RPMI7951 (cell line): ENCODE measurements at places on chromosomes 4 and X. TPM values are rescaled to one million over a fixed set of nuclear protein-coding genes. Genes with fewer than 3 reads are reported as not detected.

DNA sequence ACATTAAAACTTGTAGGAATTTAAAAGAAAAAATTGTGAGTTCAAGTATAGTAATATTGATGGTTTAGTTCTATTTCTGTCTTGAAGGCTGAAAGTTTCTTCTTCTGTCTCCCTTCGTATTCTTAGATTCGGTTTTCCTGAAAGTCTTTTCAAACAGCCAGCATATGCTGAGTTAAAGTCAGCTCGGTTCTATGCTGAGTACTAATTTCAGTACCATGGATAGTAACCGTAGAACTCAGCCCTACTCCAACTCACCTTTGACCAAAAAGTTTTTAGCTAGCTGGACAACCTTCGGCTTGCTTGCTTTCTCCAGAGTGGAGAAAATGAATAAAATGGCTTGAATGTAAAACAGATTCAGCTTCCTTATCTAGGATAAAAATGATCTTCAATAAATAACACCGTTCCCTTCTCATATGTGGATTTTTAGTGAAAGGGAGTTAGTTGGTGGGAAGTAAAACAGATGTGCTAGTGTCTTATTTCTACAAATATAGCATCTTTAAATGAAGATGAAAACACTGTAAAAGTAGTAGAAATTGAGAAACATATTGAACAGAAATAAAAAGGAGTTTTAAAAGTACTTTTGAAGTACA, 5.2 kb downstream of the POU4F2 start:
- DNase-seq = peak; percentile 15

The TMEM47 gene
- 19.6 and 23.9 TPM in 2 replicates for total RNA-seq

The CFAP299 gene
- 0.36 TPM in 1 of 2 replicates, not detected in the other for total RNA-seq

DNA sequence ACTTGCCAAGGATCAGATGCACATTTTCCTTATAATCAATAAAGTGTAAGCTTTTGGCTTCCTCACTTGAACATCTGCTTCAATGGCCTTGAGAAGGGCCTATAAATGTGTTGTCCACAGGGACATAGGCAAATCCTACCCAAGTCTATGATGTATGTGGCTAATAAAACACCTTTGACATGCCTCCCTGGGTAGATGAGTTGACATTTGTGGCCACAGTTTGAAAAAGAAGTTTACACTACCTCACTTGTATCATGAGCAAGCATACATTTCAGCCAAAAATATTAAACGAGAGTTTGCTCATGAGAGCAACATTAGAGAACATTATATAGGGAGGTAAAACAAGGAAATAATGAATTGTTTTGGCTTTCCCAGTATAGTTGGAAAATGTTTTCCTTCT, 1067.7 kb downstream of the C4orf33 start:
- no peak for DNase-seq

DNA sequence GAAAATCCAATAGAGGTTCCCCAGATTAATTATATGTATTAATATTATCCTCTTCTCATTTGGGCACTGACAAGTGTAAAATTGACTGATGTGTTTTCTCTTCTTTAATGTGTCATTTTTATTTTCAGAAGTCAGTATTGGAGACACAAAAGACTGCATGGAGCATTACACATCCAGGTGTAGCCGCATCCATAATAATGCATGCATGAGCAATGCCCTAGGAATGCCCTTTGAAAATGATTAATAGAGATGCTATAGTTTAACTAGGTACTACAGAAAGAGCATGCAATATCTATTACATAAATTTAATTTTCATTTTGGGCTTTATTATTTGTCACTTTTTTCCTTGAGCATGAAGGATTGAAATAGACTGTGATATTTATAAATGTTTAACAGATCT, 509.9 kb downstream of the SPOCK3 start:
- DNase-seq = no peak

- DNase-seq = no peak
Observed at GRCh38 chr4:1381181-1381621, 25.0 kb downstream of the NKX1-1 start.

DNA sequence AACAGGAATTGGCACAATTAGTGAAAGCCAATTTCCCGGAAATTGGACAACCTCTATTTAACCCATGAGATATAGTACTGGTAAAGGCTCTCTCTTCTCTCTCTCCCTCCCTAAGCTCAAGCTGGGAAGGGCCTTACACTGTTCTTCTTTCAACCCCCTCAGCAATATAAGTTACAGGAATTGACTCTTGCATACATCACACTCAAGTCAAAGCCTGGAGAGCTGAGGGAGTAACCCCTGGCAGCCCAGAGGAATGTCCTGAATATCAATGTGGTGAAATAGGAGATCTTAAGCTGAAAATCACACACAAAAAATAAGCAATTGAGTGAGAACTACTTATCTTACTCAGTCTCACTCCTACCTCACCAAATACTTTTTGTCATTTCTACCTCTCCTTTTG, 186.9 kb upstream of the SPOCK3 start:
- no peak for DNase-seq

The DRD5 gene
- not detected in 2 replicates for total RNA-seq

DNA sequence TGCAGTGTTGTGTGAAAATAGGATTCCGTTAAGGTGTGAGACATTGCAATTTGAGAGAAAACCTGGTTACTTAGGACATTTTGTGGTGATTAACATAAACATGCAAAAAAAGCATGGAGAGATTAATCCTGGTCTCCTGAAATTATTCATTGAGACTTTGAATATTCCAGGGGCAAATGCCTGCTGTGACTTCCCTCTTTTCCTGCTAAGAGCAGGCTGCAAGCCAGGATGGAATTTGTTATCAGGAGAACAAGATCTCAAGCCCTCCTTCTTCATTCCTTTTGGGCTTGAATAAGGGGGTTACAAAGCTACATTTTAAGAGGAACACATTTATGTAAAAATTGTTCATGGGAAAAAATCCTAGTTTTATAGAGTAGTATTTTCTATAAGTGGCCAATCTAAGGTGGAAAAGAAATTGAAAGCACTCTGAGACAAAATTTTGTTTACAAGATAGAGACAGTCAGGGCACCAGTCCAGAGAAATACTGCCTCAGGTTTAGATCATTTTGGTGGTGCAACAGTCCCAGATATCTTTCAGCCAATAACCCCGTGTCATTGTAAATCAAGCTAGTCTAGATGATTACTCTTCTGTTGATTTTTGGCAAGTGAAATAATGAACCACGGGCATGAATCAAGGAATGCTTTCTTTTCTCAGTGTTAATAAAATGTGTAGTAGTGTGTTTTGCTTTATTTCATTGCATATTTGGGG, 1528.3 kb upstream of the AGA start:
- no peak for DNase-seq

DNA sequence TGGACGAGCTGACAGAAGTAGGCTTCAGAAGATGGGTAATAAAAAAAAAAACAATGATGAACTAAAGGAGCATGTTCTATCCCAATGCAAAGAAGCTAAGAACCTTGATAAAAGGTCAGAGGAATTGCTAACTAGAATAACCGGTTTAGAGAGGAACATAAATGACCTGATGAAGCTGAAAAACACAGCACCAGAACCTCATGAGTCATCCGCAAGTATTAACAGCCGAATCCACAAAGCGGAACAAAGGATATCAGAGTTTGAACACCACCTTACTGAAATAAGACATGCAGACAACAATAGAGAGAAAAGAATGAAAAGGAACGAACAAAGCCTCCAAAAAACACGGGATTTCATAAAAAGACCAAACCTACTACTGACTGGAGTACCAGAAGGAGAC, 10.5 kb downstream of the NELFA start:
- DNase-seq = no peak

DNA sequence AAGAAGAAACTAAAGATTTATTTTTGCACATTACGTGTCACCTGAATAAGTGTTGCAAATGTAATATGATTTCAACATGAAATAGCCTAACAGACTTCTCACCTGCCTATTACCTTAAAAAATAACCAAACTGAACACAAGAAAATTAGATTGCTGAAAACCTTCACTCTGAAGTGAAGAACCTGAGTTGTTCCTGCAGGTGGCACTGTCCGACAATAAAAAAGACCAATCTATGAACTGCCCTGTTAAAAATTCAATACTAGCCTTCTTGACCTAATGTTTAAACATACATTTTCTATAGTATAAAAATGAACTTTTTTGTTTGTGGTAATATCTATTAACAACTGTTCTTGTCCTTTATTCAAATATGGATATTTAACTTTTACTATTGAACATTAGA, 69.2 kb upstream of the PNPLA4 start:
- peak; percentile 10 for DNase-seq

DNA sequence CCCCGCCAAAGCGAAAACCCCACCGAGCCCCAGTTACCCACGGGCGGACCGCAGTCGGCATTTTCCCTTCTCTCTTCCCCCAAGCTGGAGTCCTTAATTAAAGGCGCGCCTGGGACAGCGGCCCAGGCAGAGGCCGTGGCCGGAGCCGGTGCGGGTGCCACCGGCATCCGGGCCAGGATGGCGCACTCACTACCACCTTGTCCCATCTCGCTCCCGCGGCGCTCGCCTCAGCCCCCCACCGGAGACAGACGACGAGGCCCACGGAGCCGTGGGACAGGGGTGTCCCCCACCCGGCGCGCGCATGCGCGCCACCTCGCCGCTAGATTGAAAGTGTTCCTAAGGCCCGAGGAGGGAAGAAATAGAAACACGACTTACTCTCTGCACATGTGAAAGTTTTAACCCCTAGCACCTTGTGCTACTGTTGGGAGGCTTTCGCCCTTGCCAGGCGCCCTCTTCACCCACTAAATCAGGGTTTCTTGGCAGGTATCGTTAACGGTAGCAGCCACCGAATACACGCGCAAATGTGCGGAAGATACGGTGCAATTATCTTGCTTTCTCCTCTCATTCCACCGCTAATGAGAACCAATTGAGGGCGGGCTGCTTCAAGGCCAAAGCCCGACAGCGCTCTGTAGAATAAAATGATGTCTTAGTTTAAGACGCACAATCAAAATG, 64.3 kb upstream of the CCDC160 start:
- no peak for DNase-seq

GRCh38 chr4:156725257-156725656, 246.3 kb downstream of the PDGFC start:
- DNase-seq = no peak

- no peak for DNase-seq
Observed at GRCh38 chrX:12910423-12911121, 4.2 kb downstream of the TLR8 start.

The MAPK10 gene
- 14.5 and 15.0 TPM in 2 replicates for total RNA-seq

DNA sequence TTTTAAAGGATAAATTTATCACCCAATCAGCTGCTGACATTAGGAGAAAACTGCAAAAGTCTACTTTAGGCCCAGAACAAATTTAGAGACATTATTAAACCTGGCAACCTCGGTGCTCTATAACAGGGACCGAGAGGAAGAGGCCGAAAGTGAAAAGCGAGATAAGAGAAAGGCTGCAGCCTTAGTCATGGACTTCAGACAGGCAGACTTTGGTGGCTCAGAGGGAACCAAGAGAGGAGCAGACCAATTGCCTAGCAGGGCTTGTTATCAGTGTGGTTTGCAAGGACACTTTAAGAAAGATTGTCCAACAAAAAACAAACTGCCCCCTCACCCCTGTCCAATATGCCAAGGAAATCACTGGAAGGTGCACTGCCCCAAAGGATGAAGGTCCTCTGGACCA, 12.8 kb upstream of the UGT2B10 start:
- DNase-seq = no peak
